SK-N-DZ (cell line): ENCODE measurements at places on chromosomes 6 and 20.
A peak's percentile ranks its signal among the peaks of the same experiment; 100 is the strongest.

DNA sequence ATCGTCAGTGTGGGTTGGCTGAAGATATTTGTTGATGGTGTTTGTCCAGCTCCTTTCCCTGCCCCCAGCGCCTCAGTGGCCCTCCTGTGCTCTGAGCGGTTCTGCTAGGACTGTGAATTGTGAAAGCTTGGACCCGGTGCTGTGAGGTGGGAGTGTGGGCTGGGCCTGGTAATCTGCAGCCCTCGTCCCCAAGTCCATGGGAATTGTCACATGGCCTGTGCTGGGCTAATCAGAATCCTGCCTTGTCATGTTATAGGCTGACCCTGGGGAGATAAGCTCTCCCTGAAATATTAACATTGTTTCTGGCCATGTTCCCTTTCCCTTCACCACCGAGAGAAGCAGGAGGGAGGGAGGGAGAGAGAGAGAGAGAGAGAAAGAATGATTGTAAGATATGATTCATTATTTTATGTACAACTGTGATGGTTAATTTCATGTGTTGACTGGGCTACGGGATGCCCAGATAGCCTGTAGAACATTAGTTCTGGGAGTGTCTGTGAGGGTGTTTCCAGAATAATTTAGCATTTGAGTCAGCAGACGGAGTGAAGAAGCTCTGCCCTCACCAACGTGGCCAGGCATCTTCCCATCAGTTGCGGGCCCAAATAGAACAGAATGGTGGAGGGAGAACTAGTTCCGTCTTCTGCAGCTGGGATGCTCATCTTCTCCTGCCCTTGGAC lies 62.4 kb downstream of the TFAP2C start:
- DNase-seq, result no peak

DNA sequence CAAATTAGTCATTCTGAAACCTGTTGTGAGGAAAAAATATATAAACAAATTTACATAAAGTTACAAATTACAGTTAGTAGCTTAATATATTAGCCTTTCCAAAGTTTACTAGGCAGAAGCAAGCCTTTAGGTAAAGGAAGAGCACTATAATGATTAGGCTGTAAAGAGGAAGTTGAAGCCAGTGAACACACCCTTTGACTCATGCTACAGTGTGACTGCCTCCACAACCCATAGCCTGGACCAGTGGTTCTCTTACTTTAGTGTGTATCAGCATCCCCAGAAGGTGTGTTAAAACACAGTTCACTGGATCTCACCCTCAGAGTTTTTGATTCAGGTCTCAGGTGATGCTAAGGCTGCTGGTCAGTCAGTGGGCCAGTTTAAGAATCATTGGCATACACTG lies 91.4 kb upstream of the DEFB112 start:
- no peak for DNase-seq

- DNase-seq, result no peak
These were observed 191.5 kb downstream of the CDH4 start for GRCh38 chr20:61443443-61444126.

DNA sequence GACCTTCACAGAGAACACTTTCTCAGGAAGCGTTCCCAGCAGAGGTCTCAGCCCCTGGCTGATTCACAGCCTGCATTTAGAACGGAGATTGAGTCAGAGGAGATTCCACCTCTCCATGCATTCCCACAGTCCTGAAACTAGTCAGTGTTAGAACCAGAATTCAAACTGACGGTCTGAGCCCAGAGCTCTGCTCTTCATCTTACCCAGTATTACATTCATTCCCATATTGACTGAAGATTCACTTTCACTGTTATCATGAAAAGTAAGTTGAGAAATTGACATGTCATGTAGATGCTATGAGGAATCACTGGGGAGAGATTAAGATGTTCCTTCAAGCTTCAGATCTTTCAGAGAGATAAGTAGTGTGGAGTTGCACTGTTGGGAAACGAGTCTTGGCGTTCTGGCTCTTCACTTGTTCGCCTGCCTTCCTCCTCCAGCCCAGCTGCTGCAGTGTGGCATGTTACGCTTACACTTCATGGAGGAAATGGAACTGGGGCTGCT lies 28.3 kb downstream of the MAS1 start:
- DNase-seq, result no peak

DNA sequence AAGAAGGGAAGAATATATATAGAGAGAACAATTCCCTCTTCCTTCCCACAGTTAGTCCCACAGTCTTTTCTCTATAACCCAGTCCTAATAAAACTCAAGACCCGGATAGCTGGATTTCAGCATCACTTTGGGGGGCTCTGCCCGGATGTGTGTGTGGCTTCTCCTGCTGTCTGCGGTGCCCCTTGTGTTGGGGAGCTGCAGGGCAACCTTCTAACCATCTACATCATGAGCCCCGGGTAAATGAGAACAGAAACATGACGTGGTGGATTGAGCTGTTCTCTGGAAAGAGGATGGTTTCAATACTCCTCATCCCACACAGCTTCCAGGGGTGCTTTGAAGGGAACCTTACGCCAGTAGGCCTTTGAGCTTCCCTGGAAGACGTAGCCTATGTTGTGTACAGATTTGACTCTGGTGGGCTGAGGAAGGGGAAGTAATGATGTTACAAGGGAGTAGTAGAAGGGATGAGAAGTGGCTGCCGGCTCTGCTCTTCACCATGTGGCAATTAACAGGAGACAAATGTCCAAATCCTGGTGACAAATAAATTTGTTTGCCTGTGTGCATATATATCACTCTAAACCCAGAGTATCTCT lies 13.5 kb upstream of the PRDM1 start:
- DNase-seq, result no peak

DNA sequence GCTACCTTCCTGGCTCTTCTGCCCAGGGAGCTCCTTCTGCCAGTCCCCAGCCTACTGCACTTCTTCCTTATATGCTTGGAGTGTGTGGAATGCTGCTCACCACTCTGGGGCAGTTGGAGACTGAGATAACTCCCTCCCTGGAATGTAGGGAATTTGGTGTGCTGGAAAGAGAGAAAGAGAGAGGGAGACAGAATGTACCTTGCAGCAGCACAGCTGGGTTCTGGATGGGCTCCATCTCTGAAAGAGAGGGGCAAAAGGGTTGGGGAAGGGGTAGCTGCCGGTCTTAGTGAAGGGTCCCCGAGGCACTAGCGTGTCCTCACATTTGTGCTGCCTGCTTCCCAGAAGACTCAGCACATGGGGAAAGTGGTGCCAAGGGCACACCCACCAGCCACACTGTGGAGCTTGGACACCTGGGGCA lies 40.2 kb upstream of the DDR1 start:
- DNase-seq, result no peak

- DNase-seq, result no peak
These were observed 198.8 kb downstream of the ATXN1 start for GRCh38 chr6:16562498-16562897.

- DNase-seq, result no peak
These were observed 118.1 kb downstream of the UST start for GRCh38 chr6:148864941-148865340.

DNA sequence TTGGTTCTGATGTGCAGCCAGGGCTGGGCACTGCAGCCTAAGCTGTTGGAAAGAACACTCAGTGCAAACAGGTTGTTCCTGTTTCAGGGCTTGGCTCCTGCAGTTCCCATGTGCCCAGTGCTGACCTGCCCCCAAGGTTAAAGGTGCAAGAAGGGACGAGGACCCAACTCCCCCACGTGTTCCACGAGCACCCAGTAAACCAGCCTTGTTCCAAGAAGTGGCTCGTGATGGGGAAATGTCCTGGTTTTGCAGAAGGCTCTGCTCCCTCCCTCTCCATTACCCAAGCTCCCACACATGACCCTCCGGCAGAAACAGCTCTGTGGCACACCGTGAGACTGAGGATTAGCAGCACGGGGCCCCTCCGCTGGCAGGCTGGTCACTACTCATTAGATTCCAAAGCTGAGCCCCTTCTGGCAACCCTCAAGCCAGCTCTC lies 9.4 kb downstream of the ACSS1 start:
- no peak for DNase-seq

GRCh38 chr6:109891924-109892323 lies 86.2 kb upstream of the GPR6 start:
- DNase-seq, result no peak

- DNase-seq, result no peak
These were observed 160.5 kb downstream of the THBS2 start for GRCh38 chr6:169093066-169093723.

DNA sequence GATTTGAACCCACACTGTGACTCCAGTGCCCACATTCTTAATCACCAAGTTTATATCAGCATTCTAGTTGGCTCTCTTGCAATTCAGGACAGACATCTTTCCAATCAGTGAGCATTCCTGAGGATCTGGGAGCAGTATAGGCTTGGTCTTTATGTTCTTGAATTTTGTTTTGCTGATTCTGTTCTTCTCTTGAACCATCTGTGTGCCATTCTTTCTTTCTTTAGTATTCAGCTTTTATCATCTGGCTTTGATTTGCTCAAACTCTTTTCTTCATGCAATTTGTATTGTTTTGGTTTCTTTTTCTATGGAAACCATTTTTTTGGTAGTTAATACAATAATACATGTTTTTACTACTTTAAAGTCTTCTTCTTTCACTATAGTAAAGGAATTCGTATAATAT lies 162.4 kb downstream of the CD109 start:
- DNase-seq, result no peak

DNA sequence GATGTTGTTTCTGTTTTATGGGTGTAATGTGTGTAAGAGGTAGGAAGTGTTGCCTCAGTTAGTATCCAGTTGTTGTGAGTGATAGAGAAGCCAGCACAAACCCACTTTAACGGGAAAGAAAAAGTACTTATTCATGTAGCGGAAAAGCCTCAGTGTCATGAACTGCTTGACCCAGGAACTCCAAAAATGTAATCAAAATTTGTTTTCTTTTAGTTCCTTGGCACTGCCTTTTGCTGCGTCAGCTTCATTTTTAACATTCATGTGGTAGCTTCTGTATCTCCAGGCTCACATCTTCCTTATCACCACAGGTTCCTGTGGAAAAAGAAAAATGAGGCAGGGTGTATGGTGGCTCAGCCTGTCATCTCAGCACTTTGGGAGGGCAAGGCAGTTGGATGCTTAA lies 46.4 kb upstream of the CCDC28A start:
- no peak for DNase-seq

DNA sequence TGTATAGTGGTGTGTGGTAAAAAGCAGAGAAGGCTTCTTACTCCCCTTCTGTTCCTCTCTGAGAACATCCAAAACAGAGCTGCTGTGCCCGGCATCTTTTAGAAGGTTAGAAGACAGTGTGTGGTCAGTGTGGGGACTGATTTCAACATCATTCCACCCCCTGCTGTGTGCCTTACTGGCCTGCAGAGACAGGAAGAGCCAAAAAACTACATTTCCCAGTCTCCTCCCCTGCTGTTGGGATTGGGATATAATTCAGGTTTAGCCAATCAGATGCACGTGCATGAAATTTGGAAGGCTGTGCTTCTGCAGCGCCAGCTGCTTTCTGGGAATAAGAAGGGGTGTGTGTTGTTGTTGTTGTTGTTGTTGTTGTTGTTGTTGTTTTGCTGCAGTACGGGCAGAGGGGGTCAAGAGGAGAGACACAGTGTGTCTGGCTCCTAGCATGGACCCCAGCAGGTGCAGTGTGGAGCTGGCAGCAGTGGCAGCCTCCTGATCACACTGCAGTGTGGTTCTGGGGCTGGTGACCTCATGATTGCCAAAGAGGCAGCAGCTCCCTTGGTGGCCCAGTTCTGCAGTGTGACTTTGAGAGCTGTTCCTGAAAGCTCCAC lies 74.7 kb downstream of the MRPL14 start:
- peak; percentile 59 for DNase-seq

- peak; percentile 71 for DNase-seq
These were observed 28.9 kb downstream of the VEGFA start for GRCh38 chr6:43798688-43799444.

DNA sequence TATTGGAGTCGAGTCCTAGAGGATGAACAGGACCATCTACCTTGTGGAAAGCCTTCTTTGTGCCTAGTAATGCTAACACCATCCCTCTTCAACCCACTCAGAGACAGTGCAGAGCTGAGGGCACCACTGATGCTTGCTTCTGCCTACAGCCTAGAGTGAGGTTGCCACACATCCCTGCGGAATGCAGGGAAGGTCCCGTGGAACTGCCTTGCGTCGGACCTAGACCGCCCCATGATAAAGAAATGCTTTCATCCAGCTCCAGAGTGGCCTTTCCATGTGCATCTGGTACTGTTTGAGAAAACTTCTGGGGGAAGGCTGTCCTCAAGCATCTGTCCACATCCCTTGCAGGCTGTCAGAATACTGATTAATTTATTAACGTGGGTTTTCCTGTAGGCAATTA lies 168.4 kb downstream of the PHACTR1 start:
- no peak for DNase-seq

- DNase-seq, result no peak
These were observed 11.4 kb downstream of the HSPA1B start for GRCh38 chr6:31838968-31839367.

DNA sequence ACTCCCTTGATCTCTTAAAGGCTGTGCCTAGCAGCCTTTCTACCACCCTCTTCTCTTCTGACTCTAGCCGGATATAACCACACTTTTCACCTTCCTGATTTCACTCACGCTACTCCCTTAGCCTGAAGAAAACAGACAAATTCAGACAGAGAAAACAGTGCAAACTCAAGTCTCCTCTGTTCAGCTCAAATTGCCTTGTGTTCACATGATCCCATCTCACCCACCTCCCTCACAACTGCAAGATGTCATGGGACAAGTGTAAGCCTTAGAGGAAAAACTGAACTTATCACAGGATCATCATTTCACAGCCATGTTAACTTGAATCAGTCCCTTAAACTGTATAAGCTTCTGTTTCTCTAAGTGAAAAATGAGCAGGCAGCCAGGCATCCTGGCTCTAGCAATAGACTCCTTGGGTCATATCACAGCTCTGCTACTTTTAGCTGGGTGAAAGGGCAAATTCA lies 66.5 kb upstream of the TENT5A start:
- DNase-seq, result no peak

DNA sequence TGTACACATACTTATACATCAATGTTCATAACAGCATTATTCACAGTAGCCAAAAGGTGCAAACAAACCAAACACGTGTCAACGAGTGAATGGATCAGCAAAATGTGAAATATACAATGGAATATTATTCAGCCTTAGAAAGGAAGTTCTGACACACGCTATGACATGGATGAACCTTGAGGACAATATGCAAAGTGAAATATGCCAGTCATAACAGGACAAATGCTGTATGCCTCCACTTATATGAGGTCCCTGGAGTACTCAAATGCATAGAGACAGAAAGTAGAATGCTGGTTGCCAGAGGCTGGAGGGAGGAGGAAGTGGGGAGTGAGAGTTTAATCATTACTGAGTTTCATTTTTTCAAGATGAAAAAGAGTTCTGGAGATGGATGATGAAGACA lies 37.8 kb upstream of the IGF2R start:
- no peak for DNase-seq

DNA sequence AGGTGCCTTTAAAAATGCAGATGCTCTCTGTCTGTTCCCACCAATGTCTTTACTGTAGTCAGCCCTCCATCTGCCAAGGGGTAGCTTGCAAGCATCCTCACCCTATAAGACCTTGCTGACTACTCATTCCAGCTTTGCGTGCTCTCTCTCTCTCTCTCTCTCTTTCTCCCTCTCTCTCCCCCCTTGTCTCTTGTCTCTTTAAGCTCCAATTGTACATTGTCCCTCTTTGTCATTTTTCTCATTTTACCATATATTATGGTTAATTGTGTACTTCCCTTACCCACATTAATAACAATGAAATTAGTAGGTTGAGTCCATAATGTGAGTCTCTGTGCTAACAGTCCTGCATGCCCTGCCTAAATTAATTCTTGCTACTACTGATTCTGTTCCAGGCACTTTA lies 350.2 kb upstream of the CDH4 start:
- DNase-seq, result no peak
